ELR (cell line): ENCODE measurements at places on chromosomes 11 and 22.

DNA sequence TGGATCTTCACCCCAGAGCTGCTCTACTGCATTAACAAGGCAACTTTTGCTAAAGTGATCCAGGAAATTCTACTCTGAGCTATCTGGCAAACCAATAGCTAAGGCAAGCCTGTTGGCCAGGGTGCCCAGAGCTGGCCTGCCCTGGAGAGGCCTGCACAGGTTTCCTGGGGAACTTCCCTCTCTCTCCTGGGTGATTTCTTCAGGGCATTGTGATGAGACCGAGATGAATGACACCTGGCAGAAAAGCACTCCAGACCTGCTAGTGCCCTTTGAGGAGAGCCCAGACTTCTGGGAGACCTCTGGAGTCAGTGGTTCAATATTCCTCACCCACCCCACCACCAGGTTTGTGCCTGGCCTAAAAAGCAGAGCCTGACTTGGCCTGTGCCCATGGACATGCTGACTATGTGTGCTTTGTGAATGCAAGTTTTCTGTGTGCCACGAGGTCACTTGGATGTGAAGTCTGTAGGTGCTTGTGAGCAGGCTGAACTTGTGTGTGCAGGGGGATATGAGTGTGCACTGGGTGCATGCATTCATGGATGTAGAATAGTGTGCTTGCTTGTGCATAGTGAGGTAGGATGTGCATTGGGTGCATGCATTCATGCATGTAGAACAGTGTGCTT, 4.4 kb upstream of the APLNR start:
- no peak for DNase-seq

DNA sequence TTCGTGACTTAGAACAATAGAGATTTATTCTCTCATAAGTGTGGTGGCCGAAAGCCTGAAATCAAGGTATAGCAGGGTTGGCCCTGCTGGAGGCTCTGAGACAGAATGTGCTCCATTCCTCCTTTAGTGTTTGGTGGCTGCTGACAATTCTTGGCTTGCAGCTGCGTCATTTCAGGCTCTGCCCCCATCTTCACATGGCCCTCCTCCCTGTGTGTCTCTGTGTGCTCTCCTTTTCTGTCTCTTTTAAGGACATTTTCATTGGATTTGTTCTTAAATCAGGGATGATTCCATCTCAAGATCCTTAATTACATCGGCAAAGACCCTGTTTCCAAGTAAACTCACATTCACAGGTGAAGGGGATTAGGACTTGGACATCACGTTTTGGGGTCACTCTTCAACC, 10.2 kb upstream of the APOL6 start:
- no peak for DNase-seq

GRCh38 chr11:34405079-34405858, 33.5 kb upstream of the CAT start:
- DNase-seq = peak; percentile 62

DNA sequence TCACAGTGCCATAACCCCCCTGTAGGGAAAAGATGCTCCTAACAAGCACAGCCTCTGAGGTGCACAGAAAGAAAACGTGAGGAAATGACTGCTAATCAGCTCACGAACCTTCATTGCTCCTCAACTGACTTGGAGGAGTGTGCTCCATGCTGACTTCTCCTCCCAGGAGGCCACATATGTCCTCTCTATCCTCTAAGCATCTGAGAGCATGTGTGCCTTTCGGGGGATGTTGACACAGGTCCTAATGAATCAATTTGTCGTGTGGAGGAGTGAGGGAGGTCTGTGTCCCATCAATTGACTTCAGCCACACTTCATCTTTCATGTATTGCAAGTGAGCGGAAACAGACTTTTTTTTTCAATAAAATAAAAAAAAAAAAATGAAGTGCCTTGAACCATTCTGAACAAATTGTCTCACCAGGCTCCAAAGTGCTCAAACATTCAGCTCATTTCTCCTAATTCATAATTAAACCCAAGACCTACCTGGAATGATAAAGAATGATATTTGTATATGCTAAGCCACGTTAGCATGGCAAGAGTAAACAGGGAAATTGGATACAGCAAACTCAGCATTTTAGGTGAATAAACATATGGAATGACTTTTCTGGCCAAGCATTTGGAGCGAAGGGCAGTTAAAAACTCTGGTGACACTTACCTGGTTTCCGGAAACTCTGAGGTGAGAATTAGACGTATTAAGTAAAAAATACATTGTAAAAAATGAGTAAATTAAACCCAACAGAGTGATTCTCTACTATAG, 317.6 kb upstream of the FAT3 start:
- no peak for DNase-seq

DNA sequence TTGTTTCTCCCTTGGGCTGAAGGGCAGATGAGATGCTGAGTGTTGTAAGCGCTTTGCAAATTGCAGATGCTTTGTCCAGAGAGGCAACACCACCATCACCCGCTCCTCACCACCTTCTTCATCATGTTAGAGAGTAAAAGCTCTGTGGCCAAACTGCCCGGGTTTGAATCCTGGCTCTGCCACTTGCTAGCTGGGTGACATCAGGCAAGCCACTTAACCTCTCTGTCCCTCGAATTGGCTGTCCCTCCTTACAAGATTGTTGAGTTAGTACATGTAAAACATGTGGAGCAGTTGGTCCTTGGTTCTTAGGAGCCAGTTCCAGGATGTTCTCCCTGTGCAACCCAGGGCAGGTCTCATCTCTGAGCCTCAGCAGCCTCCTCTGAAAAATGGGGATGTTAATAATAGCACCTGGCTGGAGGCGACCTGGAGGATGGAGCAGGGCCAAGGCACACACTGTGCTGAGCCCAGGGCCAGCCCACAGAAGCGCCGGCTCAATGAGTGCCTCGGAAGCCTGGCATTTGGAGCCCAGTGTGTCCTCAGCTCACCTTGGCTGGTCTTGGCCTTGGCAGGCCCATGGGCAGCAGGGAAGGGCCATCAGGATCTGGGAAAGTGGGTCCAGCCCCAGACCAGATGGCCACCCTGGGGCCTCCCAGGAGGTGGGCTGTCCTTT, 10.5 kb downstream of the C11orf86 start:
- DNase-seq = no peak

DNA sequence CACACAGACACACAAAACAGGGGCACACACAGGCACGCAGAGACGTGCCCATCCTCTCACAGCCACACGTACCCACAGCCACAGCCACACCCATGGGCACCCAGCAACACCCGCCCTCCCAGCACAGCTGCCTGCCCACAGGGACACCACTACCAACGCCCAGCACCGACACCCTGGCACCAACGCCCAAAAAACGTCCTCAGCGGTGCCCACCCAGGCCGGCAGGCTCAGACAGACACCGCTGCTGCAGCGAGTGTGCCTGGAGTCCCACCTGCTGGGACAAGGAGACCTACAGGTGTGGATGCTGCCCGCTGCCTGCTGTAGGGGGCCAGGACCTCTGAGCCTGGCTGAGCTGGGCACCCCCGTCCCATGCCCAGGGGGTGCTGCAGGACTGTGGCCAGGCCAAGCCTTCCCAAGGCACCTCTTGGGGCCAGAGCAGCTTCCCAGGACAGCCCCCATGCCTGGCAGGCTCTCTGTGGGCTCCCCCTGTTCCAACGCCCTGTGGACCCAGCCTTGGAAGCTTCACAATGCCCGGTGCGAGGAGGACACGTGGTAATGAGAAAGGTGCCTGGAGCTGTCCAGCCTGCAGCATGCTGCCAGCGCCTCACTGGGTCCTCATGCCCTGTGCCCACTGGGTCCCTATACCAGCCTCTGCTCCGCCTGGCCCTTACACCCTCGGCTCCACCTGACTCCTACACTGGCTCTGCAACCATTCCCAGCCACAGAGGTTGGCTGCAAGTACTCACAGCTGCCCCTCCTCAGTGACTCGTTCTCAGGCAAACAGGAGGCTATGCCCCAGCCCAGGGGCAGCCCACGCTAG, 45.8 kb upstream of the TH start:
- no peak for DNase-seq

DNA sequence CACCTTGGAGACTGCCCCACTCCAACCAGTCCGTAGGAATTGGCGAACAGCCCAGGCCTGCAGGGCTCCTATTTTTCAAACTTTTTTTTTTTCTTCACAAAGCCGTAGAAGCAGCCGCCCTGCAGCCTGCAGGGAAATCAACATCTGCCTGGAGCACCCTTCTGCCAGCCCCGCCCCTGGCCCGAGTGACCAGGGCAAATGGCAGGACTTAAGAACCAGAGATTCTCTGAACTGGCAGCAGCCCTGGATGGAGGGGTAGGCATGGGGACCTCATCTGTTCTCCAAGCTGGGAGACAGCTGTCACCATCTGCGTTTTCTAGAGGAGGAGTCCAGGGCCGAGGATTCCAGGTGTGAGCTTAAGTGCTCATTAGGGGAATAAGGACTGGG, 5.6 kb downstream of the SCN2B start:
- no peak for DNase-seq

- no peak for DNase-seq
These were observed 58.4 kb downstream of the ABTB2 start for GRCh38 chr11:34299284-34299972.

DNA sequence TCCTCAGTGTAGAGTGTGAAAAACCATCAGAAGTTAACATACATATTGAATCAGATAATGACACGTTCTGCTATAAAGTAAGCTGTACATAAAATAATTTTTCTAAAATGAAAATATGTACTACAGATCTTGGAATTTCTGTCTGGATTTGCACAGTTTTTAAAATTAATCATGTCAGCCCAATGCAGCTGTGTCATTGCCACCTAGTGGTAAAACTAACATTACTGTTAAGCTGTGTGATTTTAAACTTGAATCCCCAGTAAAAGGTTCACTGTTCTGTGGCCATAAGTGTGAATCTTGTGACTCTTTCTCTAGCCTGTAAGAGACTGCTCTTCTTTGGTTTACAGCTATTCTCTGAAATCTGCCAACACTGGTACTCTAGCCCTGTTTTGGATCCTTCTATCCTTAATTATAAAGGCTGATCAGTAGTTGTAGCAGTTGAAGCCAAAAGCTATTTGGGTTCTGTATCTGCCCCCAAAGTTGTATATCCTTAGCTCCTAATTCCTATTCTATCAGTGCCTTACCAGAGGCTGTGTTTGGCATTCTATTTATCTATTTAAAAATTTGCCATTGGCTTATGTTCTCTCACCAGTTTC, 4.0 kb downstream of the JRKL start:
- DNase-seq = peak; percentile 71

DNA sequence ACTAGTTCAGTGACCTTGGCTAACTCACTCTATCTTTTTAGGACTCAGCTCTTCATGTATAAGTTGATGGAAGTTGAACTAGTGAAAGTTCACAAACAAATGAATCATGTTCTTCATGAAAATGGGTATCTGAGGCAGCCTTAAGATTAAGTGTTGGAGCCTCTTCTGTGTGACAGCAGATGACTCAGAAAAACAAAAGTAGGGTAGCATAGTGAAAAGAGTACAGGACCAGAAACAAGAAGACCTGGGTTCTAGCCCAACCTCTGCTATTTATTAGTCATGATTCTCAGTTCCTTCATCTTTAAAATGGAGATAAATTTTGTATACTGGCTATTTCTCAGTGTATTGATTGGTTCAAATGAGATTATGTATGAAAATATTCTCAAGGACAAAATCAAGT, 60.2 kb downstream of the USP35 start:
- DNase-seq = no peak

GRCh38 chr22:40684728-40685127, 5.4 kb downstream of the MCHR1 start:
- no peak for DNase-seq

DNA sequence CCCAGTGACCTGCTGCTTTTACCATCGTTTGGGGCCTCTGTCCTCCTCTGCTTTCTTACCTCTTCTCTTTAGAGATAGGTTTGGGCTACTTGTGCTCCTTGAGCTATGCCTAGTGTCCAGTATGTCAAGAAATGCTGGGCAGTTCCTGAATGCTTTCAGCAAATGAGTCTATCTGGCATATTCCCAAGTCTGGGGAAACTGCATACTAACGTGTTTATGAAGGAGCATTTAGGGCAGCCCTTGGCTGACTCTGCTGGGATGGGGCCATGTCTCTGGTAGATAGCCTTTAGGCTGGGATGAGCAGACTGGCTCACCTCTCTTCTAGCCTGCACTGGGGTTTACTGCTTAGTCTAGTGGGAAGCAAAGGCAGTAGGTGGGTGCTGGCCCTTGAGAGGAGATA, 43.7 kb upstream of the SUSD2 start:
- peak; percentile 23 for DNase-seq

DNA sequence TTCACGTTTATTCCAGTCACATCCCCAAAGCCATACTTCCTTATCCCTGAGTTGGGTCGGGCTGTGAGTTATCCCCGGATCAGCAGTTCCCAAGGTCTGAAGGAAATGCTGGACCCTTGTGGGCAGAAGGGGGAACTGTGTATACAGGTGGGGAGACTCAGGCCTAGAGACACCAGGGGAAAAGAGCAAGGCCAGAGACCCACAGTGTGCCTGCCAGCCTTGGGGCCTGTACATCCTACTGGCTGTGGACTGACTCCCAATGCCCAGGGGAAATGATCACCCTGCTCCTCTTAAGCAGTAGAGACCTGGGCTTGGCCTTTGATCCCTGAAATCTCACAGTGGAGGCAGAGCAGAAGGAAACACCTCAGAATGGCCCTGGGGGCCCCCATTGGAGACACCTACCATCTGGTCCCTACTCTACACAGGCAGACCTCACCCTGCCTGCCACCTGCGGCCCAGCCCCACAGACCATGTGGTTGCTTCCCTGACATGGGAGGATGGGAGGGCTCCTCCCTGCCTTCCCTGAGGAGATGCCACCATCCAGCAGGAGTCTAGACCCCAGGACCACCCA, 1.3 kb downstream of the SELENOM start:
- DNase-seq = peak; percentile 69

DNA sequence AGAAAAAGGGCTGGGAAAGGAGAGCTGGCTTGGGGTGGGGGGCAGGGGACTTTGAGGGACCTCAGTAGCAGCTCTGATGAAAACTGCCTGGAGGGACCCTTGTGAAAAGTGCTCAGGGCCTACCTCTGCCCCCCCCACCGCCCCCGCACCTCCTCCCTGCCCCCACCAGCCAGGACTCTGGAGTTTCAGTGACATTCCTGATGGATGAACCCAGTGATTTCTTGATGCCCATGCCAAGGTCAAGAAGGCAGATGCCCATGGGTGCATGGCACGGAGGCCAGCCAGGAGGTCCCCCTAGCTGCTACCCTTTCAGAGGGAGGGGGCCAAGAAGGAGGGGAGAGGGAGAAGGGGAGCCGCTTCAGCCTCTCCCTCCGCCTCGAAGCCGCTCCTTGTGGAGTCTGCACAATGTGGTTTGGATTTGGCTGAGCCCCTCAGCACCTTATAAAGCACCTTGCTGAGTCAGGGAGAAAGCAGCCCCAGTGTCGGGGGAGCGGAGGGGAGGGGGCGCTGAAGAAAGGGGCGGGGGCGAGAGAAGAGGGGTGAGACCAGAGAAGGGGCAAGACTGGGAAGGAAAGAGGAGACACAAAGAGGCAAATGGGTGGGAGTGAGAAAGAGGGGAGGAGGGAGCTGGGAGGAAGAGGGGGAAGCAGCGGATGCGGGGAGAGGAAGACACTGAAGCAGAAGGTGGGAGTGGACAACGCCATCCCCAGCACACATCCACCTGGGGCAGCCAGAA, 2.1 kb upstream of the CLCF1 start:
- DNase-seq = no peak
